ENCODE measurements at places on chromosomes 11 and 22. TPM values are rescaled to one million over a fixed set of nuclear protein-coding genes. Genes with fewer than 3 reads are reported as not detected.

The OR52I2 gene
- not detected for total RNA-seq

The TRPC6 gene
- not detected for total RNA-seq

The HBB gene
- not detected for total RNA-seq

The SHANK3 gene
- 0.16 TPM for total RNA-seq
